ENCODE measurements at places on chromosomes 3 and 15.

DNA sequence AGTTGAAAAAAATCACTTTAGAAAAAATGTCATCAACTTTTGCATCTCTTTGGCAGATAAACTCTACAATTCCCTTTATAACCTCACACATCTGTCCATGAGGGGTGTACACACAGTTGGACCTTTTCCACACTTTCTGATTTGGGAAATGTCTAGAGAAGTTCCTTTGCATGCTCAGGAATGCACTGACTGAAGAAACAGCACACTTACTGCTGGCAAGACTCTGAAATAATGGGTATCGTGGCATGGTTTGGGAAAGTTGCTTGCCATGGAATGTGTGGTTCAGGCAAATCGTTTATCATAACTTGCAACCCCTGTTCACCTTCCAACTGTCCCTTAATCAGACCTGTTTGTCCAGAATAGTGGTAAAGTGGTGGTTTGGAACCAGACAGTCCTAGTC is 135.3 kb upstream of the TGFBR2 start:
- no peak for DNase-seq

DNA sequence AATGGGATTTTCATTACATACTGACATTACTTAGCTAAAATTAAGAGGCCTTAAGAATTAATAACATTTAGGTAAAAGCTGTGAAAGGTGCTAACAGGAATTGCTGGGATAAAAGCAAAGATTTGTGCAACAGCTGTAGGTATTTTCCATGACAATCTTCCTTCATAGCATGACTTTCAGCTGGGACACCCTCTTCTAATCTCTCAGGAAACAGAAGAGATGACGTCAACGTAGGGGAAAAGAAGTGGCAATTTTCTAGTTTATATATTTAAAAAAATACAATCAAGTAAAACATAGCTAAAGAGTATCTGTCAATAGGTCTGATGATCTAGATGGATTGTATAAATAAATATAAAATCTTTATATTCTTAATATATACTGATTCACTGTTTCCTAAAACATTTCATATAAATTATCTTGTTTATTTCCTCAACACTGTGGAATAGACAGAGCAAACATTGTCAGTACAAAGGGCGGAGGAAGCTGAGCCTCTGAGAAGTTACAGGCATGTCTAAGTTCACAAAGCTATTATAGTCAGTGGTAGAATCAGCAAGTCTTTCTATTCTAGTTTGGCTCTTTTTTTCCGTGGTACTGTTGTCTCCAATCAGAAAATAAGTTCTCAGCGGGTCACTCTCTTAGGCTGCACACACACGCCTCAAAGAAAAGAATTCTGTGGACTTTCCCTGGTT is 217.0 kb downstream of the P3H2 start:
- DNase-seq: no peak

GRCh38 chr3:4856986-4857385 is 122.3 kb upstream of the BHLHE40 start:
- no peak for DNase-seq

GRCh38 chr3:36852071-36852470 is 87.7 kb upstream of the DCLK3 start:
- DNase-seq: no peak

DNA sequence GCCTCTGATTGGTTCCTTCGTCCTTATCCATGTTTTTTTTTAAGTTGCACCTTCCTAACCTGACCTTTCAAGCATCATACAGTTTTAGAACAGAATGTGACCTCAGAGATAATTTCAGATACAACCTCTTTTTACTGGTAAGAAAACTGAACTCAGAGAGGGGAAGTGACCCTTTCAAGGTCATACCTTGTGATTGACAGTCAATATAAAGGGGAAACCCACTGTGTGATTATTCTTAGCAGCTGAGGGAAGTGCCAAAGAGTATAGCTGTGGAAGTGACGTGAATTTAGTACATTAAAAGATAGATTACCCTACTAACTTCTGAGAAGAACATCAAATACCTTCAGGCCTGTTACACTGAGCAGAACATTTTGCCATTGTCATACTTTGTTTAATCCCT is 319.4 kb downstream of the NEK10 start:
- DNase-seq: no peak

GRCh38 chr3:42709621-42710020 is 7.0 kb upstream of the HHATL start:
- no peak for DNase-seq

GRCh38 chr3:21839592-21839991 is 88.6 kb upstream of the ZNF385D start:
- DNase-seq: no peak

GRCh38 chr3:28348265-28348628 is 274 bp upstream of the ZCWPW2 start:
- no peak for DNase-seq

DNA sequence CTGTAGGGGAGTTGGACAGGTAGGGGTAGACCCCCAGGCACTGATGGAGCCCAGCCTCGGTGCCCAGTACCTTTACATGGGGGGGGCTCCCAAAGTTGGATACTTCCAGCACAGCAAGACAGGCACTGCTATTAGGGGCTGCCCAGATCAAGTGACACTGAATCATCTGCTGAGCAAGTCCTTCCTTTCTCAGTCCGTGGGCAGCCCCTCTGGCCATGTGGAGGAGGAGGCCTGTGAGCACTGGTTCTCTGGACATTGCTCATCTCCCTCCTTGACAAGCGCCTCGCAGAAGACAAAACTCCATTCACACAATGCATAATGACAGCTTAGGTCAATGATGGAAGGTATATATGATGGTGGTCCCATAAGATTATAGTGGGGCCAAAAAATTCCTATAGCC is 35.7 kb downstream of the EEFSEC start:
- DNase-seq: no peak

- no peak for DNase-seq
Observed at GRCh38 chr15:43193710-43194109, 8.5 kb downstream of the CCNDBP1 start.

DNA sequence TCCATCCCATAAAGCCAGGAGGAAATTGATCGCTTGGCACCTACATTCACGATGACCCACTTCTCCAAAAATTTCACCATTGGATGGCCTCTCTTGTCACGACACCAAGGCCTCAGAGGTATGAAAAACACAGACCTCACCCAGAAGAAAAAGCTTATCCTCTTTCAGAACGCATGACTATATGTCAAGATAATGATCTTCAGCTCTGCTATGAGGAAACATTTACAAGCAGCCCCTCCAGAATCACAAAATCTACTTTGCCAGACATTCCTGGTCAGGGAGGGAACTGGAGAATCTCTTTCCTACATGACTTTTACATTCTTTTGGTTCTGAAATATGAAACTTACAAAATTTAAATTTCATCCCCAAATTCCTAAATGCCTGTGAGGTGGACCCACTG is 122.7 kb downstream of the WNT5A start:
- no peak for DNase-seq

- peak; percentile 0 for DNase-seq
Observed at GRCh38 chr3:48367201-48367600, 4.8 kb upstream of the FBXW12 start.

DNA sequence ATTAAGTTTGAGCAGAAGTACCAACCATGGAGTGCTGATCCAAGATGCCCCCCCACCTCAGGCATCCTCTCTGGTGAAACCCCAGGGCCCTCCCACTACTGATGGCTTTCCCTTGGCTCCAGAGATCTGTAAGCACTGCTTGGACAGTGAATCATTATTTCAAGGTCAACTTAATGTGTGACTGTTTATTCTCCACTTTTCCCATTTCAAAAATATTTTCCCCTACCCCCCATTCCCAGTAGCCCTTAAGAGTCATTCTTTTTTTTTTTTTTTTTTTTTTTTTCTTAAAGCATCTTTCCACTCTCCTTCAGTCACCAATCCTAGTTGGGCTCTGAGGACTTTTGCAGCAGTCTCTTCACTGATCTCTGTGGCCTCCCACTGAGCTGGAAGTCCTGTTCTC is 82.6 kb downstream of the PCCB start:
- DNase-seq: no peak

GRCh38 chr15:82680200-82681102 is 29.2 kb downstream of the AP3B2 start:
- peak; percentile 88 for DNase-seq

- DNase-seq: no peak
Observed at GRCh38 chr3:87997298-87997697, 61.5 kb downstream of the CGGBP1 start.

- no peak for DNase-seq
Observed at GRCh38 chr3:108088697-108089096, 2.1 kb downstream of the CD47 start.

DNA sequence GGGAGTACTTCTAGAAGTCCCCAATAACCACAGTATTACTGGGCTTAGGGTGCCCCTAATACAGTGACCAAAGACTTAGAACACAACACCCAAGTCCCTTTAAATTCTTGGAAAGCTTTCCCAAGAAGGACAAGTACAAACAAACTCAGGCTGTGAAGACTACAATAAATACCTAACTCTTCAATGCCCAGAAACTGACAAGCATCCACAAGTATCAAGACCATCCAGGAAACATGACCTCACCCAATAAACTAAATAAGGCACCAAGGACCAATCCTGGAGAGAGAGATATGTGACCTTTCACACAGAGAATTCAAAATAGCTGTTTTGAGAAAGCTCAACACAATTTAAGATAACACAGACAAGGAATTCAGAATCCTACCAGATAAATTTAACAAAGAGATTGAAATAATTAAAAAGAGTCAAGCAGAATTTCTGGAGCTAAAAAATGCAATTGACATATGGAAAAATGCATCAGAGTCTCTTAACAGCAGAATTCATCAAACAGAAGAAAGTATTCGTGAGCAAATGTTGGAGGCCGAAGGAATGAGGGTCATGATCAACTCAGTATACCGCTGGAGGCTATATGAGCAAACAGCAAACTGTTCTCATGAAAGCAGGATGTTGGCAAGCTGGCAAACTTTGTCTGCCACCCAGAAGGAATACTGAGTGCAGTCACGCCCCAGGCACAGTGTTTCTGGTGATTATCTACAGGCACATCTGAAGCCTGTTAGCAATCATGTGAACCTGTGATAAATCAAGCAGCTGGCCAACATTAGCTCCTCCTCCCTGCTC is 87.0 kb upstream of the NECTIN3 start:
- no peak for DNase-seq

- no peak for DNase-seq
Observed at GRCh38 chr3:37945807-37946530, 44.6 kb upstream of the VILL start.

DNA sequence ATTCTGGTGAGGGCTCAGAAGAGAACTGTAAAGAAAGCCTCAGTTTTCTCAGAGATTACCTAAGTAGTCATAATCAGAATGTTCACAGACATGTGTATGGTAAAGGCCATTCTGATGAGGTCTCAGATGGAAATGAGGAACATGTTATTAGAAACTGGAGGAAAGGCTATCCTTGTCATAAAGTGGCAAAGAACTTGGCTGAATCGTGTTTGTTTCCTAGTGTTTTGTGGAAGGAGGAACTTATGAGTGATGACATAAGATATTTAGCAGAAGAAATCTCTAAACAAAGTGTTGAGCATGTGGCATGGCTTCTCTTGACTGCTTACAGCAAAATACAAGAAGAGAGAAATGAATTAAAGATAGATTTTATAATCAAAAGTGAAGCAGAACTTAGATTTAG is 12.8 kb upstream of the KLHL40 start:
- DNase-seq: no peak

GRCh38 chr3:150742141-150742523 is 20.8 kb downstream of the SIAH2 start:
- no peak for DNase-seq

GRCh38 chr3:143604402-143605185 is 243.7 kb downstream of the SLC9A9 start:
- DNase-seq: no peak

- DNase-seq: no peak
Observed at GRCh38 chr3:171038342-171038741, 11.8 kb upstream of the SLC2A2 start.

GRCh38 chr3:174466471-174467054 is 392.6 kb upstream of the NAALADL2 start:
- no peak for DNase-seq

- DNase-seq: no peak
Observed at GRCh38 chr15:80736560-80736959, 41.5 kb downstream of the ABHD17C start.

- no peak for DNase-seq
Observed at GRCh38 chr3:99911433-99911832, 93.8 kb downstream of the CMSS1 start.

- DNase-seq: no peak
Observed at GRCh38 chr15:89778861-89779260, 2.7 kb downstream of the MESP2 start.

- DNase-seq: no peak
Observed at GRCh38 chr15:75599401-75599800, 20.3 kb upstream of the PTPN9 start.

DNA sequence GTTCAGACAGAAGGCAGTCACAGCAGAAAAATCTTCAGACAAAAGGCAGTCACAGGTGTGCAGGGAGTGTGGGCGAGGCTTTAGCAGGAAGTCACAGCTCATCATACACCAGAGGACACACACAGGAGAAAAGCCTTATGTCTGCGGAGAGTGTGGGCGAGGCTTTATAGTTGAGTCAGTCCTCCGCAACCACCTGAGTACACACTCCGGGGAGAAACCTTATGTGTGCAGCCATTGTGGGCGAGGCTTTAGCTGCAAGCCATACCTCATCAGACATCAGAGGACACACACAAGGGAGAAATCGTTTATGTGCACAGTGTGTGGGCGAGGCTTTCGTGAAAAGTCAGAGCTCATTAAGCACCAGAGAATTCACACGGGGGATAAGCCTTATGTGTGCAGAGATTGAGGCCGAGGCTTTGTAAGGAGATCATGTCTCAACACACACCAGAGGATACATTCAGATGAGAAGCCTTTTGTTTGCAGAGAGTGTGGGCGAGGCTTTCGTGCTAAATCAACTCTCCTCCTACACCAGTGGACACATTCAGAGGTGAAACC is 27.6 kb downstream of the ZNF589 start:
- no peak for DNase-seq

- DNase-seq: no peak
Observed at GRCh38 chr3:113277941-113278598, 66.7 kb downstream of the BOC start.

DNA sequence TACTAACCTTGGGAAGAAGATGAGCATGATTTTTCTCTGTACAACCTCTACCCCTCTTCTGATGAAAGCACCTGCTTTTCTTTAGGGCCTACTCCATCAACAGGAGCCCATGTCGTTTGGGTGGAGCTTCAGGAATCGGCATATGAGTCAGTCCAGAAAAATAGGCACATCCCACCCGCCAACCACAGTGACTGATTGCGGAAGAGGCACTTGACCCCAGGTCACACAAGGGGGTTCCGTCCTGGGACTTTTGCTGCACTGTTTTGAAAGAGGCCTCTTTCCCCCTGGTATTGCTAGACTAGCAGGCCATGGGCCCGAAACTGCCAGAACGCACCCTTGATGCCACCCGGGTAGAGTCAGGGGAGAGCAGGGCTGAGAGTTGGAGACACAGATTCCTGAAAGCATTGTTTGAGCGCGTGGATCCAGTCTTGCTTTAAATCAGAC is 19.3 kb upstream of the NRROS start:
- DNase-seq: no peak

- no peak for DNase-seq
Observed at GRCh38 chr3:136788154-136788553, 30.8 kb upstream of the SLC35G2 start.

DNA sequence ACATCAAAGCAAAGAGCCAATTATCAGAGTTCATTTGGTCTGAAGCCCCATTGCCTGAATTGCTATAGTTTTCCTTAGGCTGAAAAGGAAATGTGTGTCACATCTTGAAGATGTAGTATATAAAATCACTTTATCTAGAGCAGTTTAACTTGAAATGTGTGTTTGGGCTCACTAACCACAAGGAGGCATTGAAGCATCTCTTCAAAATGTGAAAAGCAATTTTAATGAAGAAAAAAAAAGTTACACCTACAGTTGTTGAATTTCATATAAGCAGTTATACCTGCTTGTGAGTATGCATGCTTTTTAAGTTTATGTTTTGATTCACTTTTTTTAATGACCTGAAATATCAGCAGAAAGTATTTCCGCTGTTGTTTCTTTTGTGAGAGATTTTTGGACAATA is 129.3 kb downstream of the IQCH start:
- DNase-seq: no peak

All from NCI-H774 (cell line).